Activated CD4-positive, alpha-beta T cell treated with anti-CD3 and anti-CD28 coated beads for 36 hours (primary cell): ENCODE measurements at places on chromosomes 2 and 18.

DNA sequence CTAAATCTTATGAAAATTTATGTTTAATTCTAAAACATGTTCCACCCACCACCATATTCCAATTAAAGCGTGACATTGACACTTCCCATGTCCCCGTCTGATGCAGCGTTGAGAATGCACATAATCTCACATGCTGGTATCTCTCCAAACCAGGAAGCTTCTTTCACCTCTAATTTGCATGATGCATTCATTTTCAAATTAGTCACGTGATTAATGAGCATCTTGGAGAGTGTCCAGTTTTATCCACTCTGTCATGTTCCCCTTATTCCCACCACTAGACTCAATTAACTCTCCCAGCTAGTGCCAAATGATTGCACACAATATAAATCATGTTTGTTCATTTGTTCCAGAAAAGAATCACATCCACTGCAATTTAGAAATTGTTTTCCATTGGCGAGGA is 105.8 kb downstream of the RIT2 start:
- DNase-seq = no peak

GRCh38 chr2:41912776-41913175 is 135.0 kb upstream of the PKDCC start:
- no peak for DNase-seq

GRCh38 chr18:46502444-46502843 is 154.6 kb downstream of the LOXHD1 start:
- DNase-seq = peak; percentile 33

GRCh38 chr18:12420821-12421421 is 13.2 kb downstream of the PRELID3A start:
- no peak for DNase-seq

GRCh38 chr2:141869572-141869971 is 261.2 kb downstream of the LRP1B start:
- DNase-seq = no peak

DNA sequence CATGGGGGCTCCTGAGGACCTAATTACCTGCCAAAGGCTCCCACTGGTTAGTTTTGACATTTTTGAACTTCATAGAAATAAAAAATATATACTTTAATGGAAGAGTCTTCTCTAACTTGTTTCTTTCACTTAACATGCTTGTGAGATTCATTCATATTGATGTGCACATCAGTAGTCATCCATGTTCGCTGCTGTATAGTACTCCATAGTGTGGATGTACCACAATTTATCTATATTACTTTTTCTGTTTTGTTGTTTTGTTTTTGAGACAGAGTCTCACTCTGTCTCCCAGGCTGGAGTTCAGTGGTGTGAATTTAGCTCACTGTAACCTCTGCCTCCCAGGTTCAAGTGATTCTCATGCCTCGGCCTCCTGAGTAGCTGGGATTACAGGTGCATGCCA is 22.8 kb upstream of the EMILIN2 start:
- DNase-seq = no peak

- DNase-seq = no peak
Measured at GRCh38 chr2:10264506-10265328, 38.0 kb upstream of the HPCAL1 start.

DNA sequence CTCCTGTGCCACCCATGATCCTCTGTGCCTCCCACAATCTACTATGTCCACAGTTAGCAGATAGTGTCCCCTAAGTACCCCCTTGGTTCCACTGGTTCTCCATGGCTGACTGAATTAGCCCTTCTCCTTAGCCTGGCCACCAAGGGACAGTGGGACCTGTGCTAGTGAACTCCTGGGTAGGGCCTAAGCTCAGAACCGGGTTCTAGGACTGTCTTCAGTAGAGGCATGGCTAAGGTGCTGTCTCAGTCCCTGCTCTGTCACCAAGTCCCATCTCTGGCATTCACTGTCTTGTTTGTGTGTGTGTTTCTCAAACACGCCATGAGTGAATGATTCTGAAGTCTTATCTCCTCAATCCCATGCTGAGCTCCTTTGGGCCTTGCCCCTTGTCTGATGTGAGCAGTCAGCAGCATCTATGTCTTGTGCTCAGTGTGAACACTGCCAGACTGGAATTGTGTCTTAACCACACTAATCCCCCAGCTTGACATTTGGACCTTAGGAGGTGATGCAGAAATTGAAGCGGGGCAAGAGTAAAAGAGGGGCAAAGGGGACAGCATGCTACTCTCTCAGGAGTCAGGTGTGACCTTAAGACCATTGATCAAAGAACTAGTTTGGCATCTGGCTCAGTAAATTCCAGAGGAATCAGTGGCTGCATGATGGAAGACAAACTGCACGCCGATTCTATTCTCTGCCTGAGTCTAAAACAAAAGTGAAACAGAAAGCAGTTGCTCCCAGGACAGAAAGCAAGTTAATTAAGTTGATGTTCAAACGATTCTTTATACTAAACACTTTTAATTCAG is 190.5 kb downstream of the ALPK2 start:
- DNase-seq = no peak

DNA sequence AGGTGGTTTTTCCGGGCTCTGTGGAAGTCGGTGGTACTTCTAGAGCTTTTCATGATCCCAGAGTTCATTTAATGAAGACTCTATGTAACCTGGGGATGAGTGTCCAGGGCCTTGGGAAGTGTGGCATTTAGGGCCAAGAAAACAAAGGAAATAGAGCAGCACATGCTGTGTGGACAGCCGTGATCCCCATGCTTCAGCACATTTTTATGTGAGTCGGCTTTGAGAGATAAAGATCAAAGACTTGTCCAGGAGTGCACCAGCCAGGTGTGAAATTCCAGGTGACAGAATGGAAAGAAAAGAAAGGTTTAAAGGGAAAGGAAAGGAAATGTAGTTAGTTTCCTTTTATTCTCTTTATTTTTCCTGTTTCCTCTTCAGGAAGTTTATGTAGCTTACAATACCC is 258.0 kb upstream of the NRP2 start:
- no peak for DNase-seq

- peak; percentile 38 for DNase-seq
Measured at GRCh38 chr2:72325592-72326422, 178.1 kb upstream of the CYP26B1 start.

- DNase-seq = no peak
Measured at GRCh38 chr2:3300224-3300995, 77.2 kb downstream of the EIPR1 start.

GRCh38 chr18:78503129-78503528 is 476.5 kb upstream of the SALL3 start:
- DNase-seq = no peak

DNA sequence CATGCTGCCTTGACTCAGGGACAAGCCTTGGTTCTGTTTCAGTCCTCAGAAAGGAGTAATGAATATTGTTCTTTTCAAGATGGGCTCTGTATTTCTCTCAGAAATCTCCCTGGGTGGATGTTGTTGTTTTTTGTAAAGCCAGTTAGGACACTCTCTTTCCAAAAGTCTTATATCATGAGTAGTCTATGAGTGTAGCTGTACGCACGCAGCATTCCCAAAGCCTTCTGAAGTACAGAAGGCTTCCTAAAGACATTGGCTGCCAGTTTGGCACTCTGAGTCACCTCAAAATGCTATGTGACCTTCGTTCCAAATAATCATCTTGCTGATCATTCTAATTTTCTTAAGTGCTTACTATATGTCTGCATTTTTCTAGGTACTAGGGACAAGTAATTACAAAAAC is 16.7 kb upstream of the GTF2A1L start:
- no peak for DNase-seq

DNA sequence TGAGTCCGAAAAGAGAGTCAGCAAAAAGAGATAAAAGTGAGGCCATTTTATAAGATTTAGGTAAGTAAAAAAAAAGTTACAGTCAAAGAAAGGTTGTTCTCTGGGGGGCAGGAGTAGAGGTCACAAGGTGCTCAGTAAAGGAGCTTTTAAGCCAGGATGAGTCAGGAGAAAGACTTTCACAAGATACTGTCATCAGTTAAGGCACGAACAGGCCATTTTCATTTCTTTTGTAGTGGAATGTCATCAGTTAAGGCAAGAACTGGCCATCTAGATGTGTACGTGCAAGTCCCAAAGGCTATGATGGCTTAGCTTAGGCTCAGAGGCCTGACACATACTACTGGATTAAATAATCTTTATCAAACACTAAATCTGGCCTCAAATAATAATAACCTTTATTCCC is 1207.3 kb upstream of the FAM98A start:
- DNase-seq = no peak

- no peak for DNase-seq
Measured at GRCh38 chr2:10717628-10718027, 3.8 kb upstream of the ATP6V1C2 start.

DNA sequence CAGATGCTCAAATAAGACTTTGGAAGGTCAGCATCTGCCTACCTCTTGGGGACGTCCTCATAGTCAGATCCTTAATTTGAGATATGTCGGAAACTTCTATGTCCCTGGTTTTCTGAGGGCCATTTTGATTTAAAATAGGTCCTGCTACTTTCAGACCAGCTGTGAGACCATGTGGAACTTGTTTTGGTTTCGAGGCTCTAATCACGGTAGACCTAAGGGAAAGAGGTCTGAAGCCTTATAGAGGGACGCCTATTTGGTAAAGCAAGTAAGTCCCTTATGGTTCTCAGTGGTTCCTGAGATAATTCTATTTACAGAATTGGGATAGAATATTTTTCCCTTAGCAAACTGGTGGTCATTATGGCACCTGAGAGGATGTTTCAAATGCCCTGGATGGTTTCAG is 75.1 kb downstream of the RFTN2 start:
- no peak for DNase-seq
